Ammon's horn (tissue), 1 donor: ENCODE measurements at places on chromosomes 2 and 18.

- no peak for DNase-seq
Observed at GRCh38 chr2:66113988-66114625, 320.8 kb upstream of the MEIS1 start.

GRCh38 chr2:118852605-118853128, 5.2 kb upstream of the EN1 start:
- DNase-seq: no peak

DNA sequence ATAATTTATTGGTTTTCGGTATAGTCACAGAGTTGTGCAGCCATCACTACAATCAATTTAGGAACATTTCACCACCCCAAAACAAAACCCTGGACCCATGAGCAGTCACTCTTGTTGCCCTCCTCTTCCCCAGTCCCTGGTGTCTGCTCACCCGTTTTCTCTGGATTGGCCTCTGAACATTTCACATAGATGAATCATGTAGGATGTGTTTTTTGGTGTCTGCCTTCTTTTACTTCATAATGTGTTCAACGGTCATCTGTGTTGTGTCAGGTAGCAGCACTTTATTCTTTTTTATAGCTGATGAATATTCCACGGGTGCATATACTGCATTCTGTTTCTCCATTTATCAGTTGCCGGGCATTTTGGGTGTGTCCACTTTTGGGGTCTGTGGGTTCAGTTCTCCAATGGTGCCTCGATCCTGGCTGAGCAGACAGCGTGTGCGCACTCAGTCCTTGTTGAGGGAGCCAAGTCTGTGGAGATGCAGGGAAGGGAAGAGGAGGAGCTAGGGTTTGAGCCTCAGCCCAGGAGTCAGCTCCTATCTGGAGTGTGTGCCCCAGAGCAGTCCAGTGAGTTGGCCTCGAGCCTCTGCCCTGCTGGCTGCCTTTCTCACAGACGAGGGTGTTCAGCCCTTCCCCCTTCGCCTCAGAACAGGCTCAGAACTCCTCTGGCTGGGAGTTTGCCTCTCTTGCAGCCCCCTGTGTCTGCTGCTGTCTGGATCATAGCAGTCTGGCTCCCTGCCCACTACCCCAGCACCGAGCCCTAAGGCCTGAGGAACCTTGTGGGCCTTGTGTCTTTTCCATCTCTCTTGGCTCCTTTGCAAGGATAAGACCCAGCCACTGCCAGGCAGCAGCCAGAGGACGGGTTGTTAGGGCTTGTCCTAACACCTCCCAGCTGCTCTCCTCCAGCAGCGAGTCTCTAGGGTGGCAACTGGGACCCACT, 18.0 kb downstream of the C2orf74 start:
- DNase-seq: peak; percentile 69

- peak; percentile 88 for DNase-seq
Observed at GRCh38 chr2:109128048-109128615, 873 bp upstream of the SH3RF3 start.

- no peak for DNase-seq
Observed at GRCh38 chr2:10518470-10519393, 70.6 kb upstream of the ODC1 start.

DNA sequence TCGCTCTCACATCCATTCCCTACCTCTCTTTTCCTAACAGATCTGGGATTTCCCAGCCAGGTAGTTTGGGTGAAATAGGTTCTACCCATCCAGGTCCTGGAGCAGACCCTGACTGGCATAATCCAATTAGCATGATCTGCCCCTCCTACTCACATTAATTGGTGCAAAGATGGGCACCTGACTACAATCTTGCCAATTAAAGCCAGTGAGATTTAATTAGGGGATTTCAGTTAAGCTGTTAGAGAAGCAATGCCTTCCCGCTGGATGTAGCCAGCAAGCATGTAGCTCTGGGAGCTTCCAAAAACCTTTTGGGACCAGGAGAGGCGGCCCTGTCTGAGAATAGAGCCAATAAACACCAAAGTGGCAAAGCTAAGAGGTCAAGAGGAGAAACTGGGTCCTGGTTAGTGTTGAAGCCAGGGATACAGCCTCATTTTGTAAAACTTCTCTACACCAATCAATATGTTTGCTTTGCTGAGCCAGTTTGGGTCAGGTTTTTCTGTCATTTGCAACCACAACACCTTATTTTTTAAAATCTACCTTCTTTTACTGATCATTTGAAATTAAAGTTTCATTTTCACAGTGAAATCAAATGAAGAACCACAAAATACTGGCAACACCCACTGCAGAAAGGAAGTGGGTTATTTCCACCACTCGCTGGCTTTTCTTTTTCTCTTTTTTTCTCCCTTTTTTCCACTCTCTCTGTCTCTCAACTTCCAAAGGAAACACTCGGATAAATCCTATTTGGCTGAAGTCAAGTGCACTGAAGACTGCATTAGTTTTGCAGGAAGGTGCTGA, 3.2 kb upstream of the TTC39C start:
- DNase-seq: no peak

- DNase-seq: no peak
Observed at GRCh38 chr18:41146301-41146700, 808.7 kb upstream of the PIK3C3 start.

- DNase-seq: no peak
Observed at GRCh38 chr2:77713412-77713811, 191.2 kb upstream of the LRRTM4 start.
